ENCODE measurements at places on chromosomes 6 and 20.

DNA sequence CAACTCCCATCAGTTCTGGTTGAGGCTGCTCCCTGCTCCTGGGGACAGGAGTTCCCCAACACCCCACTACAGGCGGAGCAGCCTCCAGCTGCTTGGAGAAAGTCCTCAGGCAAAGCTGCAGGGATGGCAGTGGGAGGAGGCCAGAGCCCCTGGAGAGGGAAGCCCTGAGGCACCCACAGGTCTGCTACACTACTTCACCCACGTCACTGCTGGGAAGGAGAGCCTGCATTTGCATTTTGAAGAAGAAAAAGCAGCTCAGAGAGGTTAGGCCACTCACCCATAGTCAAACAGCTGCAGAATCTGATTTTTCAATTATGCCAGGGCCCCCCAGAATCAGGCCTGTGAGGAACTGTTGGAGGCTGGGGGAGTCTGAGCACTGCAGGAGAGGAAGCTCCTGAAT lies 17.2 kb downstream of the BFSP1 start:
- no peak for DNase-seq

DNA sequence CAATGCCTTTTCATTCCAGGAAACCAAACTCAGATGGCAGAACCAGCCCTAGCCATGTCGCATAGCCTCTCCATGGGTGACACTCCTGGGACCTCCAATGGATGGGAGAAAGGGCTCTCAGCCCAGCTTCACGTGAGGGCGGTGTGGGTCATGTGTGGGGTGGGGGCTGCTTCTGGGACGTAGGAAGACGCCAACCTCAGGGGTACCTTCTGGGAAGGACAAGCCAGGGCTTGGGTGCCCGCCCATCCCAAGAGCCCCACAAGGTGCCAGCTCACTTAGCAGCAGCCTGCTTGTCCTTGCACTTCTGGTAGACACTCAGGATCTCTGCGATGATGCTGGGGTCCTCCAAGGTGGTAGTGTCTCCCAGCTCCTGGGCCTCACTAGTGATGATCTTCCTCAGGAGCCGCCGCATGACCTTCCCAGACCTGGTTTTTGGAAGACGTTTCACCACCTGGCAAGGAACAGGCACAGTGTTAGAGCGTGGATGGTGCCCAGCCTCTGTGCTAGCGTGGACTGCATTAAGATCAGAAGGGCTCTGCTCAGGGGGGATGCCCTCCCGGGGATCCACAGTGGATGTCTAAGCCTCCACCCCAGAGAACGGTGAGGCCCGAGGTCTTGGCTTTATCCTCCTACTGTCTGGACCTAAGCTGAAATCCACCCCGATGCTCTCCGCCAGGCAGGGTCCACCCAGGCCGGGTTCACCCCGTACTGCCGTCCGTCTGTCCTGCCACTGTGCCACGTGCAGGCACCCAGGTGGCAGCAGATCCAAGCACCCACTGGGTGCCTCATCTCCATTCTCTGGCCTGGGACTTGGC lies 15.1 kb upstream of the APMAP start:
- DNase-seq, result no peak

- DNase-seq, result no peak
These were observed 19.7 kb upstream of the SGK2 start for GRCh38 chr20:43538878-43539700.

DNA sequence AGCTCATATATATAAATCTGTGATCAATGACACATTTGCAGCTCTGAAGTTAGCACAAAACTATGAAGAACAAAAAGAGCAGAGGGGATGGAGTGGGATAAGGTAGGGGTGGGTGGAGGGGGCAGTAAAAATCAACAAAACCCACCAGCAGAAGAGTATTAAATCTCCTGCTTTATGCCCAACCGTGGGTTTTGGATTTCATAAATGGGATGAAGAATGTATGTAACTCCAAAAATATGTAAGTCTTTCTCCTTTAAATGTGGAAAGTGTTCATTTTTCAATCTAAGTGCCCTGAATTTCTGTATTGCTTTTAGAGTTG lies 480.3 kb upstream of the MARCKS start:
- DNase-seq, result no peak

DNA sequence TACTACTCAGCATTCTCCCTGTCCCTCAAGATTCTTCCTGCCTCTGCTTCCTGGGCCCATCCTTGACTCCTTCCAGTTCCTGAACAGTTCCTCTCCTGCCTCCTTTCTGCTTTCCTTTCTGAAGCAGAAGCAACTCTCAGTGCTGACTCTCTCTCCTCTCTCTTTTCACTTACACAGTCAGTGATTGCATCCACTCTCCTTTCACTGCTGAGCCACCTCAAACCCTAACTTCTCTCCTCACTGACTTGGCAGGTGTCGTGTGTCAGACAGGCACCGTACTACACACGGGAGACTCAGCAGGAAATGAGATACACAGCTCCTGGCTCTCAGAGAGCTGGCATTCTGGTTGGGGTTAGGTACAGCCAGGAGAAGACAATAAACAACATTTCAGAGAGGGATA lies 5.6 kb downstream of the ABHD16A start:
- DNase-seq, result no peak

GRCh38 chr6:44733126-44733525 lies 345.6 kb downstream of the CDC5L start:
- DNase-seq, result no peak

DNA sequence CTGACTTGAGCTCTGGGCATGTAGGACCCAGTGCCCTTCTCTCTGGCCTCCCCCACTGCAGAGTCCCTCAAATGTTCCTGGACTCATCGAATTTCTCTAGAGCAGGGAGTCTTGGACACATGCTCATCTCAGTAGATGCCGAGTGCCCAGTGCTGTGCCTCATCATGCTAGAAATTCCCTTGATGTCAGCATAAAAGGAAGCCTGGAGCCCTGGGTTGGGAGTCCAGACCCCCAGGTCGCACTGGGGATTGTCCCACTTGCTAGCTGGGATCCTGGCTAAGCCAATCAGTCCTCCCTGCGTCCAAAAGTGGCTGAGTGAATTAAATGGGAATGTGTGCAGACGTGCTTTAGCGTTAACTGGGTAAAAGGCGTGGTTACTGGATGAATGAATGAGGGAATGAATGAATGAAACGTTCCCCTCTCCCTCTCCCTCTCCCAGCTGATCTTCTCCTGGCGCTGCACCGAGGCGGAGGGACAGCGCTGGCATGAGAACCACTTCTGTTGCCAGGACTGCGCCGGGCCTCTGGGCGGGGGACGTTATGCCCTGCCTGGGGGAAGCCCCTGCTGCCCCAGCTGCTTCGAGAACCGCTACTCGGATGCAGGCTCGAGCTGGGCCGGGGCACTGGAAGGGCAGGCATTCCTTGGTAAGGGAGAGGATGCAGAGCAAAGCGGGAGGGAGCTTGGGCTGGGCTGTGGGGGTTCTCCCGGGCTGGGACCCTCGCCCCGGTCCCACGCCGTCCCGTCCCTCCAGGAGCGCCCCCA lies 1.6 kb upstream of the TOMM6 start:
- no peak for DNase-seq

DNA sequence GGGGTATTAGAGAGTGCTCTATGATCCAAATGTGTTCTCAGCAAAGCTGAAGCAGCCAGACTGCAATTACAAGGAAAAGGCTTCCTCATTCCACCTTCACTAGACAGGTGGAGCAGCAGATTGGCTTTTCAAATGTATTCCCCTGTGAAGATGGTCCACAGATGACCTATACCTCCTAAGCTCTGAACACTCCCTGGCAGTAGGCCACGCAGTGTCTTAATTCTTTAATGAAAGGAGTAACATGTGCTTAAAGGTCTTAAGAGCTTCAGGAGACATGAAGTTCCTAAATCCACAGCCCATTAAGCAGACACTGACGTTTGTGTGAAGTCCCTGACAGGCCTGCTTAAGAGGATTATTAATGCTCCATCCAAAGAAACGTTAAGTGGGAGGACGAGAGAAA lies 138.9 kb upstream of the NUP153 start:
- DNase-seq, result no peak

GRCh38 chr20:46546298-46546697 lies 4.2 kb downstream of the OCSTAMP start:
- no peak for DNase-seq

- no peak for DNase-seq
These were observed 6.4 kb downstream of the RSPH3 start for GRCh38 chr6:158993639-158994038.

DNA sequence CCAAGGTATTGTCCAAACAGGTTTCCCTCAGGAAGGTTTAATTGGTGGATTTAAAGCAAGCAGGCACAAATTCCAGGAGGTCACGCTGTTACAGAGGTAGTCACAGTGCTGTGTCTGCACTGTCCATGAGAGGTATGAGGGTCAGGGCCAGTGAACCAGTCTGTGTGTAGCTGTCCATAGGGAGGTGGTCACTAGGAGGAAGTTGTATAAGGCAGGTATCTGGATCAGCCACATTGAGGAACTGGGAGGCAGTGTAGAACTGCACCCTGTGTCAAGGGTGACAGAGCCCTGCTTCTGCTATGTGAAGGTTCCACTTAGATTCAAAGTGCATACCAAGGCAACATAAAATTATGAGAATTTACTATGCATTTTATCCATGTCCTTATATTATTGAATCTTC lies 73.3 kb downstream of the MAP3K4 start:
- DNase-seq, result no peak

- no peak for DNase-seq
These were observed 251.6 kb downstream of the ERMARD start for GRCh38 chr6:170003027-170003426.

DNA sequence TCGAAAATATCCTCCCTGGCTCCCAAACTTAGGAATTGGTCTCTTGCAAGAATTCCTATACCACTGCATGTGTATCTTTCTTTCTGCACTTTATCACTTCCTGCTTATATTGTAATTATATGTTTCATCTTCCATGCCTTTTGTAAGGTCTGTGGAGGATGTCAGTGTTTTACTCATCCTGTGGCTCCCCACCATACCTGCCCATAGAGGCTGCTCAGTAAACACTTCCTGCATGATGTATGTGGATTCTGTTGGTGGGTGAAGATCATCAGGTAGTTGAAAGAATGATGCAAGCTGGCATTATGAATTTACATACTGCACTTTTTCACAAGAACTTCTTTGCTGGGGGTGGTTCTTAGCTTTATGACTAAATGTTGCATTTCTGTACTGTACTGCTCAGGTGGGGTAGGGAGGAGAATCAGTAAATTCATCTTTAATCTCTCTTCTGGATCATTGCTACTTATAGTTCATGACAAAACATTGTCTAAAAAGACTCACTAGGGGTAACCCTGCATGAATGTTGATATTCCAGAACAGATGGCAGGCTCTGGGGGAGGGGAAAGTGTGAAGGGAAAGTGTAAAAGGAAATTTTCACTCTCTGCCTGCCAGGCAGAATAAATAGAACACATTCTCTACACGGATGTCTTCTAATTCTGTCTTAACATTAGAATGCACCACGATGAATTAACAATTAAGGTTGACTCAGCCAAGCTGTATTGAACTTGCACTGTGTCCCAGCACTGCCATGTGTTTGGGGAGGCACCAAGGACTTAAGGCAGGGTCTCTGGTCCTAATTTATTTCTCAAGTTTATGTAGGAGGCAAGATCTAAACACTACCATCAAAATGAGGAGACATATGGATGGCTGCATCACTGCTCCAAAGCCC lies 36.0 kb upstream of the KLHL31 start:
- no peak for DNase-seq

DNA sequence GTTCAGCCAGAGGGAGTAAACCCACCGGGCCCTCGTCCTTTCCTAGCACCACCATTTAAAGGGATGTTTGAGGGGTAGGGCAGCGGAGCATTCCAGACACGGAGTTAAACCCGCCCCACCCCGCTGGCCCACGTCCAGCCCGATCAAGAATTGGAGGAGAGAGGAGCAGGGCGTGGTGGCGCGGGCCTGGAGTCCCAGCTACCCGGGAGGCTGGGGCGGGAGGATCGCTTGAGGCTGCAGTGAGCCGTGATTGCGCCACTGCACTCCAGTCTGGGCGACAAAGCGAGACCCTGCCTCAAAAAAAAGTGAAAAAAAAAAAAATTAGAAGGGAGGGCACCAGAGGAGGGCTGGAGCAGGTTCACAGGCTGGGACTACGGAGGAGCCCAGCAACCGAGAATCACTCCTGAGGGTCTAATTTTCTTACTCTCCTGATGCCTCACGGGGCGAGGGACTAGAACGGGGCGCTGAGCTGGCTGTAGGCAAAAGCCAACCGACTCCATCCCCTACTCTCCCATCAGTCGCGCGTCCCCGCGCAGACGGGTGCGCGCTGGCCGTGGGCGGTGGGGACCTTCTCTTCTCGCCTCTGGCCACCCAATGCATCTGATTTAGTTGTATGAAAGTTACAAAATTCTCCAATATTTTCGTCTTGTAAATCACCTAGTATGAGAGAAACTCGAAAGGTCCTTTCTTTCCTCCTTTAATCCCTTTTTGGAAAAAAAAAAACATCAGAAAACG lies 6.1 kb upstream of the HSPA1B start:
- DNase-seq, result peak; percentile 30

DNA sequence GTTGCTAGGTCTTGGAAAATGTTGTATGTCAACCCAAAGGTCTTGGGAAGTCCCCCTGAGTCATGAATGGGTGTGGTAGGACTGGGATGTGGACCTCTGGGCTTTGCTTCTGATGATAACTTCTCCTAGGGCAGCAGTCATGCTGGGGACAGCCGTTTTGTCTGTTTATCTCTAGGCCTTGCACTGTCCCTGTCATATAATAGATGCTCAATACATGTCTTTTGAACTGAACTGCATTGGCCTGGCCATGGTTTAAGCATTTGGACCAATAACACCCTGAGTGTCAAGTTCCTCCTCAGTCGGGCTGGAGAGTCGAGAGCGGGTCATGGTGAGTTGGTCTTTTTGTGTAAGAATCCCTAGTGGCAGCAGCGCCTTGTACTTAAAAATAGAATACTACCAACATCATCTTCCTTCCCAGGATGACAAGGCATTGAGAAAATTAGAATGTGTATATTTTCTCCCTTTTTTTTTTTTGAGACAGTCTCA lies 43.1 kb downstream of the E2F3 start:
- DNase-seq, result no peak

DNA sequence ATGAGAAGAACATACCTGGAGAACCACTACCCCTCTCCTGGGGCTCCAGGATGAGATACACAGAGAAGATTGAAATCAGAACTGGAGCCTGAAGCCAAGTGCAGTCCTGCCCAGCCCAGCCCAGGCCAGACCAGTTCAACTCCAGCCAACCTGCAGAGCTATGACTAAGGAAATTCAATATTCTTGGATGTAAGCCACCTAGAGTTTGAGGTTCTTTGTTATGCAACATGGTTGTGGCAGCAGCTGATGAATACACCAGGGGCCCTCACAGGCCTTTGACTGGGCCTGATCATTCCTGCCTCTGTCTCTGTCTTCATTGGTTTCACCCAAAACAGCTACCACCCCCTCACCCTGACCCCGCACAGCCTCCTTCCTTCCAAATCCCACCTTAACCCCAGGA lies 167.8 kb downstream of the LRFN2 start:
- peak; percentile 45 for DNase-seq

GRCh38 chr6:32589596-32590449 lies at the start of gene HLA-DRB1:
Gene HLA-DRB1 (minus strand): TSS chr6:32589848. CDS start chr6:32589742, 106 bp downstream.
- DNase-seq, result peak; percentile 5

DNA sequence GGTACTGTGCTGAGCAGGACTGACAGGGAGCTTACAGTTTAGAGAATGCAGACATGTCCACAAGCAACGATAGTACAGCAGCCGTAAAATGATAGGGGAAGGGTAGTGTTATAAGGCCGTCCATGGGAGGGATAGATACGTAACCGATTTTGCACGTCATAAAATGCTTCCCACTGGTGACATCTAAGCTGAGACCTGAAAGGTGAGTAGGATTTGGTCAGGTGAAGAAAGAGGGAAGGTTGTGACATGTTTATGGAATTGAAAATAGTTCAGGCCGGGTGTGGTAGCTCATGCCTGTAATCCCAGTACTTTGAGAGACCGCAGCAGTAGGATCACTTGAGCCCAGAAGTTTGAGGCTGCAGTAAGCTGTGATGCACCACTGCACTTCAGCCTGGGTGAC lies 25.6 kb downstream of the SNX9 start:
- DNase-seq, result no peak
